ENCODE measurements at places on chromosomes 7 and 10. TPM values are rescaled to one million over a fixed set of nuclear protein-coding genes. Genes with fewer than 3 reads are reported as not detected.

- DNase-seq, result no peak
These were observed 15.6 kb downstream of the CXCL12 start for GRCh38 chr10:44369296-44369695.

DNA sequence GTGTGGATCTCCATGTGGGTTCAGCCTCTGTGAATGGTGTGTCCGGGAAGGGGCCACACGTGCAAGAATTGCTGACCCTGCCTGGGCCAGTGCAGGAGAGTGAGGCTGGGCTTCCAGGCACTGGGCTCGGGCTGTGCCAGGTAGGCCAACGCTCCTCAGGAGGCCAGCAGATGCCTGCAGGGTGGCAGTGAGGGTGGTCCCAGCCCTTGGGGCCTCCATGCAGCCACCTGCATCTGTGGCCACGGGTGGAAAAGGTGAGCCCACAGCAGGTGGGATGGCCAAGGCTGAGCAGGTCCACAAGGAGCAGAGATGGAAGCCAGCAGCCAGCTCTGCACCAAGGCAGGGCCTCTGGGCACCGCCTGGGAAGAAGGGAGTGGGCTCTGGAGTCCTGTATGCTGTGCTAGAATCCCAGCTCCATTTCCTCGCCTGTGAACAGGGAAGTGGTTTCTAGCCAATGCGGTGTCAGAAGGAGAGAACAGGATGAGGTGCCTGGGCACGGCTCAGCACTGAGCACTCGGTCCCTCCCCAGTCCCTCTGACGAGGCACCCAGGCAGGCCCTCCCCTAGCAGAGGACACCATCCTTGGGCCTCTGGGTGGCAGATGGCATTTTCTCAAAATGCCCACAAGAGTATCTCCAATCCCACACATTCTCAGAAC lies 31.1 kb upstream of the RET start:
- DNase-seq, result peak; percentile 17

ST8SIA6 gene
- total RNA-seq, result 18.4 TPM

- DNase-seq, result no peak
These were observed 30.0 kb downstream of the GTF2IRD1 start for GRCh38 chr7:74483402-74484336.

DNA sequence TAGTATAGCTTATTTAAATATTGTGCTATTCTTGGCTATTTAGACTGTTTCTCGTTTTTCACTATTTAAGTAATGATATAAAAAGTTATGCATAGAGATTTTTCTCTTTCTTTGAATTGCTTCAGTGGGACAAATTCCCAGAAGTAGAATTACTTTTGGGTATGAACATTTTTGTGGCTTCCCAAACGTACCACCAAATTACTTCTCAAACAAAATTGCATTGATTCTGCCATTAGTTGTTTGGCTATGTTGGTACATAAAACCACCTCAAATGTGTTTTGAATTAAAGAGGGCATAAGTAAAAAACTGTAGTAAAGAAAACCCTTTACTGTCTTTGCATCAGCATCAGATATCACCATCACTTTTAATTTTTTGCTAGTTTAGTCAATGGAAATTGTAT lies 31.0 kb downstream of the AKR1B1 start:
- no peak for DNase-seq

DNA sequence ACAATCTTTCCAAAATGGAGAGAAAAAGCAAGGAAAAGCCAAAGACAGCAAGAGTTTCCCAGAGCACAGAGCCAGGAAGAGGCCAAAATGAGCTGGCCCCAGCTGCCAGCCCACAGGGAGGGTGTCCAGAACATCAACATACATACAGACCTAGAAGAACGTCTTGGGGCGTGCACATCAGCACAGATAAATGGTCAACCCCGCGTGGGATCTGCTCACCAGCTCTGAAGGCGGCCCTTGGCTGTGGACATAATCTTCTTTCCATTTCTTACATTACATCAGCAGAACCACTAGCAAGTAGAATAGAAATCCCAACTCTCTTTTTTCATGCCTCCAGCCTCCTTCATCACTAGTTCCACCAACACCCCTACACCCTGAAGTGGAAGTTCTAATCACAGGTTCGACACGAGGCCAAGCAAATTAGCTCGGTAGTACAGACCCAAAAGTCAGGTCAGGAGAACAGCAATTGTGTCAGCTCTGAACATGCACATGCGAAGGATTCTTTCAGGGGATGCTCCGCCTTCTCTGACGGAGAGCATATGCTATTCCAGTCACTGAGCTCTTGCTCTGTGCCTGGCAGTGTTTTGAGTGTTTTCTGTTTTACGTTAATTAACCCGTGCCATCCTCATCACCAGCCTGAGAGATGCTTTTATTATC lies 16.4 kb downstream of the SH3PXD2A start:
- DNase-seq, result no peak

- DNase-seq, result no peak
These were observed 73.6 kb downstream of the EGFR start for GRCh38 chr7:55092186-55092974.

DNA sequence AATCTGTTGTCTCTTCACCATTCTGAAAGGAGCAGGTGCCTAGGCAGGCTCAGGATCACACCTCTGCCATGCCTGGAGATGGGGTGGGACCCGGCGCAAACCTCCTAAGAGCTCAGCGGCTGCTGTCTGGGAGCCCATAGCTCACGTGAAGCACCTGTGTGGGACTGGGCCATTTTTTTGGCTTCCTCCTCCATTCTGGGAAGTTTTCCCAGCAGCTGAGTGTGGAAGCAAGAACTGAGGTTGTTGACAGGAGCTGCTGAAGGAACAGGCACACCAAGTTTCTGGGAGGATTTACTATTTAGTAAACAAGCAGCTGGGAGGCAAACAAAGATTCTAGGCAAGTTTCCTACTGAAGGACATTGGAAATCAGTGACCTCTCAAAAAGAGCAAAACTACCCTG lies 77.3 kb downstream of the FAM13C start:
- no peak for DNase-seq

GRCh38 chr7:111820621-111821020 lies 258.3 kb upstream of the IMMP2L start:
- DNase-seq, result no peak

DNA sequence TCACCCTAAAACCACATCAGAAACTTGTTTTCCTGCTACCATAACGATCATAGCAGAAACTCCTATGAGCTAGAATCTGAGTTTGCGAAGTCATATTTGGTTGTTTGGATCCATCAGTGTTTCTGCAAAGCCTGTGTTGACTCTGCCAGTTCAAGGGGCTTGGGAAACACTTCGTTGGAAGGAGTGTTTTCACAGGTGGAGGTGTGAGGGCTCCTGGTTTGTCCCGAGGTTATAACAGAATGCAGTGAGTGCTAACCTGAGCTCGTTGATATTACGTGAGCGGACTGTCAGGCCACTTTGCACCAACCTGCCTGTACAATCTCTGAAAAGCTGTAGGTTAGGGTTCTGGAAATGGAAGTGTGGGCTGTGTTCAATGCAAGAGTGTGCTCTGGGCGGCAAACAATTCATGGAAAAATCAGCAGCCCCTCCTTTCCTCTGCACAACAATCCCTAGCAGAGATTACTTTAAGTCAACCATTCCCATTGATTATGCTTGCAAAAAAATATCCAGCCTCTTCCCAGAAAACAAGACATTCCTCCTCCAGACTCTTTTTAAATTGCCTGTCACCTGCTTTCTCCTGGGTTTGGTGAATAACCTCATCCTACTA lies 622.0 kb downstream of the TYW1 start:
- DNase-seq, result no peak

GRCh38 chr10:101974091-101974971 lies 81.6 kb downstream of the ARMH3 start:
- DNase-seq, result no peak

ACHE gene
- 3.2 TPM for total RNA-seq

DNA sequence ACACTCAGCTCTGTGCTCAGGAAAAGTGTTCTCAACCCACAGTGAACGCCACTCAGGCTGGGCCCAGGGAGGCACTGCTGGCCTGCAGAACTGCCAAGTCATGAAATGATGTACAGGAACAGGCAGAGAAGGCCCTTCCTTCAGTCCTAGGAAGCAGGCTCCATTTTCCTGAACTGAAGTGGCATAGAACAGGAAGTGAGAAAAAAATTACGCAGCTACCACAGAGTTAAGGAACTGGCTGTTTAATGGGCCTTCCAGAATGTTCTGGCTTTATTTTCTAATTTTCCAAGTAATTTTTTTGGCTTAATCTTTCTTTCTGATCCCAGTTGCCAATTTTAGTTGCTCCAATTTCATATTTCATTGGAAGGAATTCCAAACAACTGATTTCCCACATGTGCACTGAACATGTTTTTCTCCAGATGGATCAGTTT lies 39.3 kb downstream of the LRRC18 start:
- DNase-seq, result no peak

ADAM12 gene
- 13.9 TPM for total RNA-seq

- DNase-seq, result no peak
These were observed 111.4 kb upstream of the AGK start for GRCh38 chr7:141439776-141440175.

DNA sequence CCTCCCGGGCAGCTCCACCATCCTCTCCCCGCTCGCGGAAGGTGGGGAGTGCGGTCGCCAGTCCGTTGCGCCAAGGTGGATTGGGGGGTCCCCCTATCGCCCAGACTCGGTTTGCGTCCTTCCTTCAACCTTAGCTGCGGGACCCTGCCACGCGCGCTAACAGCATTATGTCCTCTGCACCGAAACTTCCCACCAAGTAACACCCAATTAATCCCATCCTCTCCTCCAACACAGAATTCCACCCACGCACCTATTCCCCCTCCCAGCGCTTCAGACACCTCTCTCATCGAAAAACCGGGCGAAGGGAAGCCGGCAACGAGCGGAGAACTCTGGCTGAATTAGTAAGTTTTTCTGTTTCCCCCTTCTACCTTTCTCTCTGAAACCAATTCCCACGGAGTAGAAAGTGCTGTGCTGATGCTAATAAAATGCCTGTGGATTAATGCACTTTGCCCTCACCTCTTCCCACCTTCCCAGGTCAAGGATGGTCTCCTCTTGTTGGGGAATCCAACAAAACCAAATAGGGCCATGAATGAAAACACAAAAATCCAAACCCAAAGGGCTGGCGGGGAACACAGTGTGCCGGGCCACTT lies 947 bp downstream of the HOXA3 start:
- DNase-seq, result peak; percentile 23

CNNM2 gene
- total RNA-seq, result 6.4 TPM

DNA sequence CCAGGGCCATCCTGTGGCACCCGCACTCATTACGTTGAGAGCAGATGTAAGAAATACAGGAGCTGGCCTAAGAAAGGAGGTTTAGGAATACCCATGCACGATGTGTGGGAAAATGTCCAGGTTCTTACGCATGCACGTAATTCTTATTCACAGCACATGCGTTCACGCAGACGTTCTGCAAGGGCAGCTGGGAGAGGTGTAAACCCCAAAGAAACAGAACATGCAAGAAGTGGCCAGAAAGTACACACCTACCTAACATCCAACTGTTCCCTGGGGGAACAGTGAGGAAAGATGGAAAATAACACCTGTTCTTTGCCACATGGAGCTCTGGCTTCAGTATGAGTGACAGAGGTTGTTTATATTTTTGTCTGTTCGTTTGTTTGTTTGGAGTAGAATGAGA lies 285.6 kb downstream of the PRPF18 start:
- DNase-seq, result no peak

DNA sequence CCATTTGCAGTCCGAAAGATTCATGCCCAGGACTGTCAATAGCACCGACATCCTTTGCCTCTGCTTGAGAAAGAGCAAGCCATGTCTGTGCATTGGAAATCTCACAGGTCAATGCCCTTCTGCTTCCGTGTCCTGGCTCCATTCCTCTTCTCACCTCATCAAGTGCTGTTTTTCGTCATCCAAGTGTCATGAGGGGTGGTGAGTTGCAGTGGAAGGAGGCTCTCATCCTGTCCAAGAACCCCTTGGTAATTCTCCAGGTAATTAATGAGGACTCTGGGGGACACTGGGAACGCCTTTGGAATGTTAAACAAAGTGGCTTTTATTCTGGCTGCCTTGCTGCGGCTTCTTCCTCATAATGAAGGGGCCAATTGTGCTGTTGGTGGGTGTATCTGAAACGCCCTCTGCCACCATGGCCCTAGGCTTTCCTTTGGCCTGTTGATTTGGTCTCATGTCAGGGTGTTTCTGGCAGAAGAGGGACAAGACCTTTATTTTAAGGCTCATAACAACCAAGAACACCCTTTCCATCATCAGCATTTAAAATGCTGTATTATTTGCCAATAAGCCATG lies 57.7 kb downstream of the PPP1R3C start:
- peak; percentile 79 for DNase-seq

ANKRD1 gene
- total RNA-seq, result 0.66 TPM

GRCh38 chr7:131131746-131132431 lies 195.8 kb upstream of the MKLN1 start:
- DNase-seq, result no peak

GRCh38 chr10:51718804-51719291 lies 19.5 kb upstream of the CSTF2T start:
- no peak for DNase-seq

- DNase-seq, result no peak
These were observed 59.6 kb downstream of the RUNDC3B start for GRCh38 chr7:87687653-87688254.

- no peak for DNase-seq
These were observed at the start of gene ANKRD30A for GRCh38 chr10:37125191-37125732. ANKRD30A (plus strand) TSS chr10:37125598; CDS start chr10:37125788, 190 bp downstream.

PROSER2 gene
- total RNA-seq, result 9.5 TPM

DNA sequence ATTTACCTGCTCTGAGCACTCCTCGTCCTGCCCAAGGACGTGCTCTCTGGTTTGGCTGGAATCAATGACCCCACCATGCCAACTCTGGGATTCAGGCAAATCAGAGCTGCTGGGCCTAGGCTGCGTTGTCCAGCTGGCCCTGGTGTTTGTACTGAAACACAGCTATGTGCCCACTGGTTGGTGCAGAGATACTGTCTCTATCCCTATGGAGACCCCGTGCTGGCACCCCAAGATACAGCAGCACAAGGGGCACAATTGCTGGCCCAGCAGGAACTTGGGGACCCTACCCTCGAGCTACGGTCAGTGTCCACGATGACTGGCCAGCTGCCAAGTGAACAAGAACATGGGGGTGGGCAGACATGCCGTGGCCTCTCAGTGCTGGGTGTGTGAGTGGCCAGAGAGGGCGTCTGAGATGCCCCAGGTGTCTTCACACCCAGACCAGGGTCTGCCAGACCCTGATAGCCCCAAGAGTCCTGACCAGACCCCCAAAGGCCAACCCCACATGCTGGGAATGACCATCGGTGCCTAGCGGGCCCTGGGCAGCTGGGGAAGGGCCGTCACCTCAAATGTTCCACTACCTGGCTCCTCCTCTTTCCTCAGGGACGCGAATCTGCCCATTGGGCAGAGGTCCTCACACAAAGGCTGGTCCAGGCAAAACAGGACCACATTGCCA lies 79.3 kb upstream of the ZNF479 start:
- DNase-seq, result no peak
